ENCODE measurements at places on chromosomes 16 and 17. TPM values are rescaled to one million over a fixed set of nuclear protein-coding genes. Genes with fewer than 3 reads are reported as not detected.

DNA sequence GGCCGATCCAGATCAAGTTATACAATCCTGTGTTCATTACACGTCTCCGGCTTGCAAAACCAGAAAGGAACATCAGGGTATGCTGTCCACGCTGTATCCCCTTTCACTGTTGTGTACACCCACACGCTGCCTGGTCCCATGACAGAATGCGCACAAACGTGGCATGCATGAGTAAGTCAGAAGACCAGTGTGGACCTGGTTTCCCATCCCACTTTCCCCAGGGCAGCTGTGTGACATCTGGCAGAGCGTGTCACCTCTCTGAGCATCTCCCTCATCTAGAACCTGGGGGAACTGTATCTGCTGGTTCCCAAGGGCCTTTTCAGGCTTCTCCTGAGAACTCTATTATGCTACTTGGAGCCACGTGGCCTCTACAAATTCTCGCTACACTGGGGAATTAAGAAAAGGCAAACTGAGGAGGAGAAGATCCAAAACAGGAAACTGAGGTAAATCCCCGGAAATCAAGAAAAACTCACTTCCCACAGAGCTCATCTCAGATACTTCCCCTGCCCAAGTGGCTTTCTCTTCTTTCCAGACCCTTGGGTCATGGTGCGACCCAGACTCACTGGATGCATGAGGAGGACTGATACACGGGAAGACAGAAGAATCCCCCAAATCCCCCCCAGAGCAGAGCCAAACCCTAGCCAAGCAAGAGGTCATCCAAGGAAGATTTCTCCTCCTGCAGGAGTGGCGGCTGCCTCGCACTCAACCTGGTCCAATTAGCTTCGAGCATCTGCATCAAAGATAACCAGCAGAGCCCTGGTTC is 139.3 kb downstream of the GAS7 start:
- no peak for DNase-seq

KRT23 gene
- not detected for polyA plus RNA-seq

GPRC5C gene
- polyA plus RNA-seq: not detected

DNA sequence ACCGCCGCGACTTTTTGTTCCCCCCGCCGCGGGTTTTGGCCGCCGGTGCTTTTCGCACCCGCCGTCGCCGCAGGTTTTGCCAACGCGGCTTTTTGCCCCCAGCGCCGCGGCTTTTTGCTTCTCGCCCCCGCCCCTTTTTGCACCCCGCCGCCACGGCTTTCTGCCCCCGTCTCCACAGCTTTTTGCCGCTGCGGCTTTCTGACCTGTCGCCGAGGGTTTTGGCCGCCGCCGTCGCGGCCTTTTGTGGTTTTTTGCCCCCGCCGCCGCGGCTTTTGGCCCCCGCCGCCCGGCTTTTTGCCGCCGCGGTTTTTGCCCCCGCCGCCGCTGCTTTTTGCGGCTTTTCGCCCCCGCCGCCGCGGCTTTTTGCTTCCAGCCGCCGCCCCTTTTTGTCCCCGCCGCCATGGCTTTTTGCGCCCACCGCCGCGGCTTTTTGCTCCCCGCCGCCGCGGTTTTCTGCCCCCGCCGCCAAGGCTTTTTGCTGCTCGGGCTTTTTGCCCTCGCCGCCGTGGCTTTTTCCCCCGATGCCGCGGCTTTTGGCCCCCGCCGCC is 151.1 kb downstream of the KCNJ18 start:
- no peak for DNase-seq

PYDC1 gene
- polyA plus RNA-seq: not detected

DNA sequence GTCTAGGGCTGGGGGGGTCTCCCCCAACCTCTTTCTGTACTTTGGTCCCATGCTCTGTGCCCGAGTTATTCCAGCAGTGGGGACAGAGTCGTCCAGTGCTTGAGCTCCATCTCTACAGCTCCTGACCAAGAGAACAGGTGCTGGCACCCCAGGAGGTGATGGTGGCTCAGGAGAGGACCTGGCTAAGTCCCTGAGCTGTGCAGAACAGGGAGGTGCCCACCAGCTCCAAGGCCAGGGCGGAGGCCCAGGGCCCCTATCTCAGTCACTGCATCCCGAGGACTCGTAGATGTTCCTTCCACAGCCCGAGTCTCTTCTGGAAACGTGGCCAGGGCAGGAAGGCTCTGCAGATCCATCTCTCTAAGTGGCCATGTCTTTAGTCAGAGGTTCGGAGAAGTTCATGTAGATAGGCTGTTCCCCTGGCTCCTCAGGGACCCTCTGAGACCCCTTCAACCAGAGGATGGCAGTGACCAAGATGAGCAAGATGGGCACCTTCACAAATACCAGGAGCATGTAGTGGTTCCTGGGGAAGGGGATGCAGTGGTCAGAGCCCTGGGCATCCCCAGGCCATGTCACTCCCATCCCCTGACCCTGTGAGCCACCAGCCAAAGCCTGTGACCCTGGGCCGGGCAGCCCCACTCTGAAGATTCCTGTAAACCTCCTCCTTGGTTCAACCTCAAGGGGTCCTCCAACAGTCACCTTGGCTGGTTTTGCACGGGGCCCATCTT is 8.7 kb downstream of the CD300LB start:
- no peak for DNase-seq

- DNase-seq: no peak
These were observed 4.7 kb upstream of the P2RX1 start for GRCh38 chr17:3921006-3921405.

NOXO1 gene
- not detected for polyA plus RNA-seq

DNA sequence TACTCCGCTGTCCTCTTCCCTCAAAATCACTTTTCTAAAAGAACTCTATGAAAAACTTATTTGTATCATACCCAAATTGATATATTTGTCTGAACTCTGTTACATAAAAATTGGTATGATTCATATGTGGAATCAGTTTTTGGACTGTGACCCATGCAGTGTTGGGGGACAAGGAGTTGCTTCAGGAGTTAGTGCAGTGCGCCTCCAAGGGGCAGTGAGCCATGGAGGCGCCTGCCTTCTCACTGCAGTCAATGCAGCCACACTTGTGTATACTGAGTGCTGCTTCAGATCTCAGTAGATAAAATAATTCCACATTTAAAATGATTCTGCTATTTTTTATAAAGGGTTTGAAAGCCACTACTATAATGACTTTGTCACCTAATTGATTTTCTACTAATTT is 32.5 kb downstream of the DGKE start:
- no peak for DNase-seq

HIC1 gene
- not detected for polyA plus RNA-seq

DNA sequence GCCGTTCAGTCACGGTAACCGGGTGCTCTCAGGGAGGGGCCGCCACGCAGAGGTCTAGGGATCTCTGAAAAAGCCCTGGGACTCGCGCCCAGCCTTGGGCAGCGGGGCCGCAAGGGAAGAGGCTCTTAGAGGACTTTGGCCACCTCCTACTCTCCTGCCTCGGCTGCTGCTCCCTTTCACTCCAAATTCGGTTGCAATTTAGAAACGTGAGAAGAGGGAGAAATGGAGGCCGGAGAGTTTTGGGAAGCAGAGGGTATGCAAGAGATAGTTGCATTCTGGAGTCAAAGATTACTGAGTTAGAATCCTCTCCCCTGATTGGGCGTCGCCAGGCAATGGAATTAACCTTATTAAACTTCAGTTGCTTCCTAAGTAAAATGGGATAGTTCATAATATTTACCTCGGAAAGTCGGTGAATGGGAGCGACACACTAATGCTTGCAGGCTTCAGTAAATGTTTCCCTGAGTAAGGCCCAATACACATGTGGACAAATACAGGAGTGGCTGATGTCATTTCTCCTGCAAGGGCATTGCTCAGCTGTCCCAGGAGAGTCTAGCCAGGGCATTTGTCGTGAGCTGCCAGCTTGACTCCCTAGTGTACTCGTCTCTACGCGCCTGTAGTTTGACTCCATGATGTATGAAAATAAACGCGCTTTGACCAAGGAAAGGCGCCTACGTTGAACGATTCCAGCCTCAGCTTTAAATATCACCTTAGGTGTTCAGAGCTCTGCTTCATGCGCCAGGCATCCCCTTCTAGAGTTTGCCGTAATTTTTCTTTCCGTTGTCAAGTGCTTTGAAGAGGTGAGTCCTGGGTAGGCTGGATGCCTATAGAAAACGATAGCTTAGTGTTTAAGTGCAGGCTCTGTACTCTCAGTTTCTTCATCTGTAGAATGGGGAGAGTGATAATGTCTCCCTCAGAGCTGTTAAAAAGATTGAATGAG is 667 bp downstream of the OGFOD1 start:
- DNase-seq: no peak

MPV17L gene
- polyA plus RNA-seq: not detected

DNA sequence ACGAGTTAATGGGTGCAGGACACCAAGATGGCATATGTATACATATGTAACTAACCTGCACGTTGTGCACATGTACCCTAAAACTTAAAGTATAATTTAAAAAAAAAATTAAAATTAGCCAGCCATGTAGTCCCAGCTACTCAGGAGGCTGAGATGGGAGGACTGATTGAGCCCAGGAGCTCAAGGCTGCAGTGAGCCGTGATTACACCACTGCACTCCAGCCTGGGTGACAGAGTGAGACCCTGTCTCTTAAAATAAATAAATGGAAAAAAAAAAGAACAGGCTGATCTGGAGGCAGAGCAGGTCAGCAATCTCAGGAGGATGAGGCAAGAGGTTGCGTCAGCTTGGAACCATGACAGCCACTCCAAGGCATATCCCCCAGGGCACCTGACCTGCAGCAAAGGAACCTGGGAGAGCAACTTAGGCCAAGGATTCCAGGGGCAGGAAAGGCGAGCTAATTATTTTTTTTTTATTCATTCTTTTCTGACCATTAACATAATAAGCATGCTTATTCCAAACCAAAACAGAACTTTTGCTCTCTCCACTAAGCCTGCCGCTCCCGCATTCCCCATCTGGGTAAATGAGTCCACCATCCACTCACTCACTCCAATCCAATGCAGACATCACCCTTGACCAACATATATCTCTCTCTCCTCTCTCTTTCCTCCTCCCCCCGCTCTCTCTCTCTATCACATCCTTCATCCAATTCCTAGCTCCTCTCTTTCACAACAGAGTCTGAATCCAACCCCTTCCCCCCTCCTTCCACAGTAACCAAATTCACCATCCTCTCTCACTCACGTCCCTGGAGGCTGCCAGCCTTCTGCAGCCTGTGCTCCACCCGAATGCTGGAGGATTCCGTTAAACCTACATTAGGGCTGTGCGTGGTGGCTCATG is 47.7 kb downstream of the TK2 start:
- no peak for DNase-seq

- DNase-seq: no peak
These were observed 50.6 kb downstream of the SMPD3 start for GRCh38 chr16:68397710-68398201.

- no peak for DNase-seq
These were observed 349.9 kb downstream of the CPPED1 start for GRCh38 chr16:12453832-12454231.

- no peak for DNase-seq
These were observed 1.5 kb downstream of the TMEM100 start for GRCh38 chr17:55720919-55721836.

- DNase-seq: no peak
These were observed 12.4 kb downstream of the ZNF213 start for GRCh38 chr16:3147046-3147756.

FSCN2 gene
- not detected for polyA plus RNA-seq

ZNF778 gene
- 2.9 TPM for polyA plus RNA-seq

GRCh38 chr17:65364438-65364837 is 197.0 kb downstream of the AXIN2 start:
- DNase-seq: no peak

- DNase-seq: no peak
These were observed 332.7 kb upstream of the HSBP1 start for GRCh38 chr16:83475108-83475507.

FADS6 gene
- polyA plus RNA-seq: not detected

TSNAXIP1 gene
- polyA plus RNA-seq: 0.14 TPM

DNA sequence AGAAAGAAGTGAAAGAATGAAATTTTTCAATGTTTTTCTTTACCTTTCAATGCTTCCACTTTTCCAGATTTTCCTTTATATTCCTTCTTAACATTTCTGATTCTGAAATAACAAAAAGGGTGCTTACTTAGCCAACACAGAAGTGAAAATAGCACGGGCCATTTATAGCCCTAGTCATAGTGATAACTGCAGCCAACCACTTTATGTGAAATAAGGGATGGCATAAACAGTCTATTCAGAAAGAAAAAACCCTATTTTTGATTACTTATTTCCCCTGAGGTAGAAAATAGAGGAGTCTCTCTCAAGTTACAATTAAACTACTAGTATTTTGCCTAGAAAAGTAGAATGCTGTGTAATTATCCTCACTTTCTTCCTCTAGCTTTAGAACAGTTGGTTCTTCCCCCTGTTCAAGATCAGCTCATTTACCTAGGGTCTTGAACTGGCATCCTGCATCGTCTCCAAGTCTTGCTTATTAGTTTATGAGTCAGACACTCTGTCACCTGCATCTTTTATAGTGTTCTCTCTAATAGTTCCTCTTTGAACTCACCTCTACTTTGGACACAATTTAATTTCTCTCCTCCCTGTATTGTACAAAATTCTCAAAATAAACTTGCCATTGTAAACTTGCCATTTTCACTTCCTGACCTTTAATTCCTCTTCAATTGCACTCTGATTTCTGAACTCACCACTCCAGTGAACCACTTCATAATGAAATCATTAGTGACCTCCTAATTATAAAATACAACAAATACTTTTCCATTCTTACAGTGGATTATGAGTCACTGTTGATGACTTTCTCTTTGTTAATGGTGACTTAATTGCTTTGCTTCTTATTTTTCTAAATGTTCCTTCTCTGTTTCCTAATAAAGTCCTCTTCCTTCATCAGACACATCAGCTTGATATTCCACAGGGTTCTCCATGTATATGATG is 23.6 kb downstream of the ABCA6 start:
- no peak for DNase-seq

- no peak for DNase-seq
These were observed 65.9 kb downstream of the SPACA3 start for GRCh38 chr17:33057564-33057963.

DNA sequence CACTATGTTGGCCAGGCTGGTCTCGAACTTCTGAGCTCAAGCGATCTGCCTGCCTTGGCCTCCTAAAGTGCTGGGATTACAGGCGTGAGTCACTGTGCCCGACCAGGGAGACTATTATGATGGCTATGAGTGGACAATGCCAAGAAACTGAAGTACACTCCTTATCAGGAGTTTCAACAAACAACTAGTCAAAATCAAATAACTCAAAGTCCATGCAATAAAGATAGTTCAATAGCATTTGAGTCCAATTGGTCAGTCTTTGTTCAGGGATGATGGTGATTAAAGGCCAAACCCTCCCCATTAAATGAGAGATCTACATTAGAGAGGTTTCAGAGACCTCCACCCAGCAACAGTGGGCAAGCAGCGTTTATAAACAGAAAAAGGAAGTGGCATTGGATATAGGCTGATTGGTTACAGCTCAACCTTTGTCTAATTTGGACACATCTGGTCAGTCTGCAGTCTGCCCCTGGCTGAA is 8.0 kb downstream of the CHST5 start:
- DNase-seq: no peak

CD300H gene
- polyA plus RNA-seq: not detected

Data from naive thymus-derived CD8-positive, alpha-beta T cell (primary cell).